PC-3 (cell line): ENCODE measurements at places on chromosomes 12 and 14. TPM values are rescaled to one million over a fixed set of nuclear protein-coding genes. Genes with fewer than 3 reads are reported as not detected.

The FAM186B gene
- total RNA-seq, result 0.80 and 1.1 TPM in 2 replicates

The RASSF9 gene
- 0.17 TPM in 1 of 2 replicates, not detected in the other for total RNA-seq

The TCL1B gene
- not detected in 2 replicates for total RNA-seq

The CCDC177 gene
- total RNA-seq, result not detected in 2 replicates

The PDE3A gene
- 0.58 and 2.0 TPM in 2 replicates for total RNA-seq

The AKAP5 gene
- 0.58 and 0.86 TPM in 2 replicates for total RNA-seq

The KRT72 gene
- not detected in 2 replicates for total RNA-seq

The BMP4 gene
- 8.7 and 16.5 TPM in 2 replicates for total RNA-seq

The BHLHE41 gene
- total RNA-seq, result 77.6 and 81.0 TPM in 2 replicates

The PRPH gene
- 0.15 TPM in 1 of 2 replicates, not detected in the other for total RNA-seq

The OR6C1 gene
- not detected in 2 replicates for total RNA-seq

The B3GNT4 gene
- 4.0 and 4.8 TPM in 2 replicates for total RNA-seq

The SNAPC1 gene
- total RNA-seq, result 26.7 and 27.3 TPM in 2 replicates

The ZNF385A gene
- total RNA-seq, result 1.8 and 5.0 TPM in 2 replicates

The PHETA1 gene
- 18.6 and 22.8 TPM in 2 replicates for total RNA-seq

The E2F7 gene
- total RNA-seq, result 17.2 and 19.0 TPM in 2 replicates

The ZFHX2 gene
- 0.55 and 1.4 TPM in 2 replicates for total RNA-seq

The PELI2 gene
- 0.11 and 0.23 TPM in 2 replicates for total RNA-seq

The PIGH gene
- total RNA-seq, result 63.8 and 66.4 TPM in 2 replicates

The UNC79 gene
- total RNA-seq, result not detected in 2 replicates

The HCAR1 gene
- total RNA-seq, result 4.0 and 4.7 TPM in 2 replicates

The CARMIL3 gene
- total RNA-seq, result not detected in 2 replicates
